Type B pancreatic cell (in vitro differentiated cells): ENCODE measurements at places on chromosomes 1 and 21. TPM values are rescaled to one million over a fixed set of nuclear protein-coding genes. Genes with fewer than 3 reads are reported as not detected.

The KPRP gene
- total RNA-seq = not detected in 2 replicates

The PROK1 gene
- 0.29 TPM in 2 replicates for total RNA-seq

The FCAMR gene
- not detected in 2 replicates for total RNA-seq

The OR2T35 gene
- total RNA-seq = not detected in 2 replicates

The TSSK3 gene
- 2.1 and 3.8 TPM in 2 replicates for total RNA-seq

The FBXO28 gene
- total RNA-seq = 26.1 and 27.9 TPM in 2 replicates

The KANK4 gene
- 5.9 and 11.3 TPM in 2 replicates for total RNA-seq

GRCh38 chr1:116891396-116892079 is 18.2 kb upstream of the PTGFRN start:
- no peak overlapping the region for H3K4me3 ChIP-seq
- no peak overlapping the region for H3K27ac ChIP-seq
- H3K4me1 ChIP-seq = peaks cover 16% of the 10 kb centered on the region
- no peaks in the 10 kb centered on the region for H3K36me3 ChIP-seq
- no peak for DNase-seq
- no peaks in the 10 kb centered on the region for H3K27me3 ChIP-seq

DNA sequence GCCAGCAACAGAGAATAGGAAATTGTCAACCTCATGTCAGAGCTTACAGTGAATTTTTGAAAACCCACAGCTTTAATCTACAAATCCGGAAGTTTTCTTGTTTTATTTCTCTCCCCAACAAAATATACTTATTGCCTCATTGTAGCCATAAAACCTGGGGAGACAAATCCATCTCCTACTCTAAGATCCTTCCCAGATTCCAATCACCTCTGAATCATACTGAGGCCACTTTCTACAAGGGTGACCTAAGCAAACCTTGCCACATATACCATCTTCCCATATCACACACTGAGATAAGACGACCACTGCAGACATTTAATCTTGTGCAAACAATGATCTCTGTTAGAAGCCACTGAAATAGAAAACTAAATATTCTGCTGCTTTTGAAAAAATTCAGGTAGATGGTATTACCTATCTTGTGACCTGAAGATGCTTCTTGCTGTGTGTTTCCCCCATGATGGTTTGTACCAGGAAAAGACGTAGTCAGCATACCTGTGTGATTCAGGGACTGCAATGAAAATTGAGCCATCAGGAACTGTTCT is 171.5 kb upstream of the DUSP10 start:
- H3K4me3 ChIP-seq = no peak overlapping the region
- H3K4me1 ChIP-seq = no peaks in the 10 kb centered on the region
- no peaks in the 10 kb centered on the region for H3K36me3 ChIP-seq
- no peak overlapping the region for H3K27ac ChIP-seq

- no peak overlapping the region for H3K27ac ChIP-seq
- H3K4me1 ChIP-seq = peaks cover 15% of the 10 kb centered on the region
- no peaks in the 10 kb centered on the region for H3K36me3 ChIP-seq
- no peak overlapping the region for H3K4me3 ChIP-seq
These were observed 65.9 kb upstream of the ATP5PO start for GRCh38 chr21:33981391-33982101.

DNA sequence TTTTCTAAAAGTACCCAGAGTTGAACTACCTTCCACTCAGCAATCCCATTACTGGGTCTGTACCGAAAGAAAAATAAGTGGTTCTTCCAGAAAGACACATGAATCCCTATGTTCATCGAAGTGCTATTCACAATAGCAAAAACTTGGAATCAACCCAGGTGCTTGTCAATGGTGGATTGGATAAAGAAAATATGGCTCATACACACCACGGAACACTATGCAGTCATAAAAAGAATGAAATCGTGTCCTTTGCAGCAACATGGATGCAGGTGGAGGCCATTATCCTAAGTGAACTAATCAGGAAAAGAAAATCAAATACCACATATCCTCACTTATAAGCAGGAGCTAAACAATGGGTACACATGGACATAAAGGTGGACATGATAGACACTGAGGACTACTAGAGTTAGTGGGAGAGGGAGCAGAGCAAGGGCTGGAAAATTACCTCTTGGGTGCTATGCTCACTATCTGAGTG is 32.9 kb upstream of the JUN start:
- DNase-seq = no peak
- no peaks in the 10 kb centered on the region for H3K27me3 ChIP-seq
- peak overlapping the region; percentile 90 for H3K4me3 ChIP-seq
- no peaks in the 10 kb centered on the region for H3K36me3 ChIP-seq
- H3K27ac ChIP-seq = peak overlapping the region; percentile 98

DNA sequence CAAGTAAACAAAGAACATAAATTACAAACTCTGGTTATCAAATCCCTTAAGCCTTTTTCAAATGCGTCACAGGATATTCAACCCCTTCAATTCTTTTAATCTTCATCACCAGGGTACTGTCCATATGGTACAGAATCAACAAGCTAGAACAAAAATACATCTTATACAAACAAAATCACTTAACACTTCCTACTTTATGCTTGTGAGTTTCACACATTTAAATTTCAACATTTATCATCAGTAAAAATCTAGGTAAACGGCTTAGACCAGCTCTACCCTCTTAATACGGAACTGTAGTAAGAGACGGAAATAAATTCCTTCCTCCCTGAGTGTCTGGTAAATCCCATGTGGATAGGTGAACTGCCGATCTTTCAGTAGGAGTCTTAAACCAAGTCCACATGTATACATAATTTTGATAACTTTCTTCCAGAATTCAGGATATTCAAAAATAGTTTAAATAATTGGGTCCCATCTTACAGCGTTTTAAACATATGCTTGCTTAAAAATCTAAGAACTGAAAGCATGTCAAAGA is 1.0 kb downstream of the CCDC181 start:
- H3K36me3 ChIP-seq = no peaks in the 10 kb centered on the region
- H3K4me3 ChIP-seq = peak overlapping the region; percentile 99
- H3K4me1 ChIP-seq = peaks cover 17% of the 10 kb centered on the region
- no peak for DNase-seq

GRCh38 chr1:167474191-167474641 is 44.1 kb downstream of the CD247 start:
- peaks cover 5% of the 10 kb centered on the region for H3K4me1 ChIP-seq
- no peak for DNase-seq
- H3K27me3 ChIP-seq = peaks cover 10% of the 10 kb centered on the region
- no peak overlapping the region for H3K4me3 ChIP-seq

DNA sequence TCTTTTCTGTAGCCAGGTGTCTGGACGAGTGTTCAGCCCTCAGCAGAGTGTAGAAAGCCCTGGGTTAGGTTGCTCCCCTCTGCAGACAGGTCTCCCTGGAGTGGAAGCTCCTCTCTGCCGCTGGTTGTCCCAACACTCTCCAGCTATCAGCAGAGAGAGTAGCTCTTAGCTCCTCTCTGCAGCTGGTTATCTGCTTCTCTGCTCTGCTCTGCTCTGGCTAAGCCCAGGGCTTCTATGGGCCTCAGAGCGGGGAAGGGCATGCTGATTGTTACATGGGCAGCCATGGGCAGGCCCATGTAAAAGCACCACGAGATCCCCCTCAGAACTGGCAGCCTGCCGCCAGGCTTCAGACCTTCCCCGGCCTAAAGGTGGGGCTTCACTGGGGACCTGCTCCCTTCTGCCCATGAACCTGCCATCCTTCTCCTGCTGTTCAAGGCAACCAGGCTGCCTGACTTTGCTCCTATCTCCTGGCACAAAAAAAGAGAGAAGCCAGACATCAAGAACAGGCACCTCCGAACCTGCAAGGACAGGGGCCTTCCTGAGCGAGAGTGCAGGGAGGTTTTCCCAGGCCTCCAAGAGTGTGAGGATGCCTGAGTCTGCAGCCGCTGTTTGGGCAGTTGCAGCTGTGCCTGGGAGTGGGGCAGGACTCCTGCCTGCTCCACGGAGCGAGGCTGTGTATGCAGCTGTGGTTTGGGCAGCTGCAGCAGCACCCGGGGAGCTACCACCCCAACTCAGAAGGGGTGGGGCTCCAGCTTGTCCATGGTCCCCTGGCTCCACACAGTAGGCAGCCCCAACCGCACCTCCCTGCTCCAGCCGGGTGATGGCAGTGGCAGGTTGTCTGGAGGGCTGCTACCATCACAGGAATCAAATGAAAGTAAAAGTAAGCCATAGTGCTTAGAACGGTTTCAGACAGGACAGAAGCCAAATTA is 973.7 kb downstream of the LTN1 start:
- H3K27ac ChIP-seq = no peak overlapping the region
- H3K27me3 ChIP-seq = no peaks in the 10 kb centered on the region
- no peak overlapping the region for H3K4me3 ChIP-seq
- no peak for DNase-seq

- peak overlapping the region; percentile 60 for H3K27ac ChIP-seq
- no peak overlapping the region for H3K4me3 ChIP-seq
- H3K36me3 ChIP-seq = peaks cover 3% of the 10 kb centered on the region
- H3K4me1 ChIP-seq = peaks cover 20% of the 10 kb centered on the region
- H3K27me3 ChIP-seq = no peaks in the 10 kb centered on the region
These were observed 5.4 kb downstream of the UBR4 start for GRCh38 chr1:19204446-19205266.

DNA sequence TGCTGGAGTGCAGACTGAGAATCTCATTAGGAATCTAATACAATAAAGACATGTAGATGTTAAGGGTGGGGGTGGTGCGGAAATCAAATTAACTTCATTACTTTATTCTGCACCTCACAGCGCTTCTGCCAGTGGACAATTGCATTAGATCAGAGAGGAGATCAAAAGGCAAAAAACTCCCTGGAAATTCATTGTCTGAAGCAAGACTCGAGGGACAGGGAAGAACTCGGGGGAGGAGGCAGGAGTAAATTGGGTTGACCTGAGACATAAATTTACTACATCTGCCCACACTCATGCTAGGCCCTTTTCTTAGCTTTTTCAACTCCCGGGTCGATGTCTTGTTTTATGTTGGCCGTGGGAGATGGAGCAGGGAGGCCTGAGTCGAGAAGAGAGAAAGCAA is 315.4 kb downstream of the SPATA17 start:
- H3K36me3 ChIP-seq = no peaks in the 10 kb centered on the region
- no peak for DNase-seq
- H3K27me3 ChIP-seq = peaks cover 26% of the 10 kb centered on the region
- no peak overlapping the region for H3K4me3 ChIP-seq
- H3K4me1 ChIP-seq = no peaks in the 10 kb centered on the region

DNA sequence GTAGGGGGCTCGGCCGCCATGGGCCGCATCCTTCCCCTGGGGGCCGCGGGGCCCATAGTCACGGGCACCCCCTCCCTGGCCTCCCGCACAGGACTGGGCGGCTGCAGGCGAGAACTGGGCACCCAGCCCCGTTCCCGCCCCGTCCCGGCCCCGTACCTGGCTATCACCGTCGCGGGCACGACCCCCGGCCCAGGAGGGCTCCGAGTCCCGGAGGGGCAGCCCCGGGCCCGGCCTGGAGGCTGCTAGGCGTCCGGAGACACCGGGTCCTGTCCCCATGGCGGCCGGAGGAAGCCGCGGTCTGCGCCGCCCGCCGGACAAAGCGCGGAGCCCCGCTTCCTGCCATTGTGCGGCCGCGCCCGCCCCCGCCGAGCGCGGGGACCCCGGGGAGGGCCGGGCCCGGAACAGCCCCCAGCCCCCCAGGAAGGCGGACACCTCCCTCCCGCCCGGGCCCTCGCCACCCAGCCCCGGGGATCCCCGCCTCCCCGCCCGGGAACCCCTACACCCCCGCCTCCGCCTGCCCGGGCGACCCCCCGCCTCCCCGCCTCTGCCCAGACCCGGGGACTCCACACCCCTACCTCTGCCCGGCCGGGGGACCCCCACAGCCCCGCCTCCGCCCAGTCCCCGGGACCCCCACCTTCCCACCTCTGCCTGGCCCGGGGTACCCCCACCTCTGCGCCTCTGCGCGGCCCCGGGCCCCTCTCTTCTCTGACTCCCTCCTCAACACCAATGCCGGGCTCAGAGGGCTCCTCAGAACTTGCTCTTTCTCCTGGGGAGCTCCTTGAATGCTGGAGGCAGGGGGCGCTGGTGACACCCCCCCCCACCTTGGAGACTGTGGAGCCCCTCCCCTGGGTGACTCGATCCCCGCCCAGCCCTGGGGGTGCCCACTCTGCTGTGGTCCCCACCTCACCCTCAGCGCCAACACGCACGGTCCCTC is 6.0 kb downstream of the PLEKHG5 start:
- peaks cover 22% of the 10 kb centered on the region for H3K4me1 ChIP-seq
- H3K4me3 ChIP-seq = peak overlapping the region; percentile 81
- H3K36me3 ChIP-seq = peaks cover 5% of the 10 kb centered on the region
- no peak for DNase-seq
- H3K27ac ChIP-seq = no peak overlapping the region

DNA sequence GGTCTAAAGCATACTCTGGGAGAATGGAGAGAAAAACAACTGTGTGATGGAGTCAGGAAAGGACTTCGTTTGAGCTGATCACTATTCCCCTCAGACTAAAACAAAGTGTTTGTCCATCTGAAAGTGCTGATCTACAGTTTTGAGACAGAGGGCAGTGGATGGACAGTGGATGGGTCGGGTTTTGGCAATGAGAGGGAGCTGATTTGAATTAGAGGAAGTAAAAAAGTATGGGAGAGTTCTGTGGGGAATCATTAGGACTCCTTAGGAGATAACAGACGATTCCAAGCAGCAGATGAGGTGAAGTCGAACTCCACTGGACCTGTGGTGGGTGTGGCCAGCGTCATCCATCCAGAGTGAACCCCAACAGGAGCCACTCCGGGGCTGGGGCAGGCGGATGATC is 62.3 kb downstream of the PTGS2 start:
- no peak overlapping the region for H3K4me3 ChIP-seq
- H3K4me1 ChIP-seq = no peaks in the 10 kb centered on the region
- no peak for DNase-seq
- no peaks in the 10 kb centered on the region for H3K27me3 ChIP-seq
